ENCODE measurements at places on chromosomes 5 and 9. TPM values are rescaled to one million over a fixed set of nuclear protein-coding genes. Genes with fewer than 3 reads are reported as not detected.

The MSMP gene
- not detected for total RNA-seq

The STRBP gene
- total RNA-seq: 3.4 TPM

The PCDHGA5 gene
- total RNA-seq: 0.15 TPM

The PRLR gene
- 0.84 TPM for total RNA-seq

The SCGB3A1 gene
- total RNA-seq: not detected

The SPEF2 gene
- total RNA-seq: 1.0 TPM

The SHOC1 gene
- total RNA-seq: under 0.01 TPM

The SLC25A2 gene
- not detected for total RNA-seq

The SLC34A3 gene
- not detected for total RNA-seq

The DMGDH gene
- 2.5 TPM for total RNA-seq

The CDC20B gene
- not detected for total RNA-seq

The HEXB gene
- 189 TPM for total RNA-seq

The ZNF354C gene
- total RNA-seq: 2.8 TPM

The SLCO4C1 gene
- 0.50 TPM for total RNA-seq
